H4 (cell line): ENCODE measurements at places on chromosomes 2 and 18. TPM values are rescaled to one million over a fixed set of nuclear protein-coding genes. Genes with fewer than 3 reads are reported as not detected.

Gene RASGRP3
- total RNA-seq = 3.2 and 6.3 TPM in 2 replicates

GRCh38 chr18:6679201-6679600, 50.3 kb upstream of the ARHGAP28 start:
- no peak for DNase-seq

DNA sequence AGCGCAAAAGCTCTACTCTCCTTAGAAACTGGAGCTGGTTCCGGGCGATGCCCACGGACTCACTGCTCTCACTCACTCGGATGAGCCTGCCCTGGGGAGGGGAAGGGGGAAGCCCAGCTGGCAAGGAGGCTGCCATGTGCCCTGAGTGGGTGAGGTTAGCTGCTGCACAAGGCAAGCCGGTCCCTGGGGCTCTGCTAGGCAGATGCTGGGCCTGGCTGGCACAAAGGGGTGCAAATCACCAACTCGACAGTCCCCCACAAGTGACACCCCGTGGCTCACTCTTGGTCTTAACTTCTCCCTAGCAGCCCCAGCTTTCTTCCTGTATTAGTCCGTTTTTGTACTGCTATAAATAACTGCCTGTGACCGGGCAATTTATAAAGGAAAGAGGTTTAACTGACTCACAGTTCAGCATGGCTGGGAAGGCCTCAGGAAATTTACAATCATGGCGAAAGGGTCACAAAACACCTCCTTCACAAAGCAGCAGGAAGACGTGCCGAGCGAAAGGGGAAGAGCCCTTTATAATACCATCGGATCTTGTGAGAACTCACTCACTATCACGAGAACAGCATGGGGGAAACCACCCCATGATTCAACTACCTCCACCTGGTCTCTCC, 33.2 kb downstream of the ADCY3 start:
- no peak for DNase-seq

GRCh38 chr18:36451454-36452251, 154.1 kb downstream of the FHOD3 start:
- no peak for DNase-seq

Gene MERTK
- total RNA-seq = 0.25 and 0.62 TPM in 2 replicates

Gene EPHA4
- total RNA-seq = 103 and 110 TPM in 2 replicates
